Breast epithelium (tissue), 4 donors: ENCODE measurements at places on chromosomes 12 and 14. TPM values are rescaled to one million over a fixed set of nuclear protein-coding genes. Genes with fewer than 3 reads are reported as not detected.

The SERPINA10 gene
- not detected for total RNA-seq

The DPF3 gene
- 0.32 TPM for total RNA-seq

The KRT85 gene
- not detected for total RNA-seq

The FGF6 gene
- not detected for total RNA-seq

The MIP gene
- total RNA-seq, result not detected

The LPAR5 gene
- 1.8 TPM for total RNA-seq

- no peak for DNase-seq
Measured at GRCh38 chr12:115268451-115268850, 584.5 kb upstream of the TBX3 start.

GRCh38 chr12:44015333-44015941 lies 179.6 kb downstream of the TMEM117 start:
- no peak for DNase-seq

DNA sequence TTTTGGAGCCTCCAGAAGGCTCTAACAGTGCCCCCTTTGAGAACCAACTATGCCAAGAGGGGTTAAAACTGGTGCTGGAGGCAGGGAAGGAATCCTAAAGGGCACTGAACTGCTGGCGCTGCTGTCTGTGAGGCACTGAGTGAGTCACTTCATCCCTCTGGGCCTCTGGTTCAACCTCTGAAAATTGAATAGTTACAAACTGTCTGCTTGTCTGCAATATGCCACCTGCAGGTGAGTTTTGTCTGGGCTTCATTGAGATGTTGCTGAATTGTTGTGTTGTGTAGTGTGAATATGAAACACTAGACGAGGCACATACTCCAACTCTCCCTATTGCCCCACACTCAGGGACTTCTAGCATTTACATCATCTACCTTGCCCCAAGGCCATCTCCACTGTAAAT lies 68.0 kb downstream of the GRIN2B start:
- DNase-seq, result no peak

- DNase-seq, result no peak
Measured at GRCh38 chr14:58106446-58106845, 45.6 kb downstream of the ARMH4 start.

GRCh38 chr12:42156232-42156631 lies 11.6 kb upstream of the GXYLT1 start:
- no peak for DNase-seq

GRCh38 chr14:100140452-100141078 lies 18.9 kb downstream of the DEGS2 start:
- DNase-seq, result no peak

DNA sequence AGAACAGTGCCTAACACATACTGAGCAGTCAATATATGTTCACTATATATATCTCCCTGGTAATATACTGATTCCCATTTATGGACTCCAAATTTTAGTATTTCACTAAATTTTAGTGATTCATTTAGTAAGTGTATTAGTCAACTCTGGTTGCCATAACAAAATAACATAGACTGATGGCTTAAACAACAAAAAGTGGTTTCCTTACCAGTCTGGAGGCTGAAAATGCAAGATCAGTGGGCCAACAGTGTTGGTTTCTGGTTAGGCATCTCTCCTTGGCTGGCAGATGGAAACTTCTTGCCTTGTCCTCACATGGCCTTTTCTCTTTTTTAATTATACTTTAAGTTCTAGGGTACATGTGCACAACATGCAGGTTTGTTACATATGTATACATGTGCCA lies 28.7 kb downstream of the SIX6 start:
- no peak for DNase-seq

- DNase-seq, result no peak
Measured at GRCh38 chr14:93011650-93012325, 88.8 kb downstream of the CHGA start.
